GM19239 (cell line): ENCODE measurements at places on chromosomes 12 and 14.

- DNase-seq: peak; percentile 67
These were observed 4.1 kb upstream of the CCND2 start for GRCh38 chr12:4269279-4269991.

DNA sequence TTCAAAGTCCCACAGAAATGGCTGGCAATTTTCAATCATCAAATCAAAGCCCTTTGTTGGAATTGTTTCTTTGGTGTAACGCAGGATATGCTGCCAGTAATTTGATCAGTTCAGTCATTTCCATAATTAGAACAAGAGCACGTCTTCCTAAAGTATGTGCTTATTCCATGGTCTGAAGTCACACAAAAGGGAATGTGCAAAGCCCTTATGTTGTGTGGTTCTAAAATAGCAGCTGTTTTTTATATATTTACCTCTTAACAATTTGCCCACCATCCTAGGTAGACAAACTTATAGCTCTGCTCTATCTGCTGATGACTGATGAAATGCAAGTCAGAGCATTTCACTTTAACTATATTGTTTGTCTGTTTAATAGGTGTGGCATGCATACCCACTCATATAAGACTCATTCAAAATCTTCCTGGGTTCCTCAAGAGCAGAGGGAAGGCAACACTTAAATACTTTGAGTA is 176.1 kb upstream of the SLC38A2 start:
- DNase-seq: no peak

- no peak for DNase-seq
These were observed 4.2 kb downstream of the HSPB8 start for GRCh38 chr12:119182701-119183493.

DNA sequence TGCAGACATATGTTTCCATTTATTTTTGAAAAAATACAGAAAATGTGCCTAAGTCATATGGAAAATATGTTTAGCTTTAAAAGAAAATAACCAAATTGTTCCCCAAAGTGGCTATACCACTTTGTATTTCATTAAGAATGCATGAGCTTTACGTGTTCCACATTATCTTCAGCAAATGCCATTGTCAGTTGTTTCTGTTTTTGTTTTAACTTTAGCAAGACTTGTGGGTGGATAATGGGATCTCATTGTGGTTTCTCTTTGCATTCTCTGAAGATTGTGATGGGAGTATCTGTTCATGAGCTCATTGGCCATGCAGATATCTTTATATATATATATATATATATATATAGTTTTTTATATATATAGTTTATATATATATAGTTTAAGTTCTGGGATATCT is 181.5 kb downstream of the CCER1 start:
- no peak for DNase-seq

DNA sequence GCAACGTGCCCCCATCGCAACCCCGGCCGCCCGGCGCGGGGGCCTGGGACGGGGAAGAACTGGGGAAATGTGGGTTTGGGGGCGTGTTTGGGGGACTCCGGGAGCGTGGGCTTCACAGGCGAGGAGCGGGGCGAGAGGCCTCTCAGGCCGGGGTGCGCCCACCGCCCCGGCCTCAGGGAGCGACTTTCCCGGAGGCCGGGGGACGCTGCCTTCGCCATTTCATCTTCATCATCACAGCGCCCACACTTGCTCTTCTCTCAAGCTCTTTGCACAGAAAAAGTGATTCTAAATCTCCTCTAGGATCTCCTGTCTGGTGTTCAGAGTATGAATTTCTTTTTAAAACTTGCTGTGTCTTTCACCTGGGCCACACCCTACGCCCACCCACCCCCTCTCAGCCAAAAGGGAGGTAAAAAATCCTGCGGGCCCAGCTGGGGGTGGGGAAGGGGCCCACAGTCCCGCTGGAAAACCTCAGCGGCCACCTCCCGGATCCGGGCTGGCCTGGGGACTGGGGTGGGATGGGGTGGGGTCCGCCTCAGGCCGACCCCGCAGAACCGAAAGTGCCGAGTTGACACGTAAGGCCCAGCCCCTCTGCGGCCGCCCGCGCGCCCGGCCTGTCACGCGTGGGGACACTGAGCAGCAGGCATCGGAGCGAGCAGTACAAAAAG is 7.4 kb downstream of the CDKN1B start:
- no peak for DNase-seq

DNA sequence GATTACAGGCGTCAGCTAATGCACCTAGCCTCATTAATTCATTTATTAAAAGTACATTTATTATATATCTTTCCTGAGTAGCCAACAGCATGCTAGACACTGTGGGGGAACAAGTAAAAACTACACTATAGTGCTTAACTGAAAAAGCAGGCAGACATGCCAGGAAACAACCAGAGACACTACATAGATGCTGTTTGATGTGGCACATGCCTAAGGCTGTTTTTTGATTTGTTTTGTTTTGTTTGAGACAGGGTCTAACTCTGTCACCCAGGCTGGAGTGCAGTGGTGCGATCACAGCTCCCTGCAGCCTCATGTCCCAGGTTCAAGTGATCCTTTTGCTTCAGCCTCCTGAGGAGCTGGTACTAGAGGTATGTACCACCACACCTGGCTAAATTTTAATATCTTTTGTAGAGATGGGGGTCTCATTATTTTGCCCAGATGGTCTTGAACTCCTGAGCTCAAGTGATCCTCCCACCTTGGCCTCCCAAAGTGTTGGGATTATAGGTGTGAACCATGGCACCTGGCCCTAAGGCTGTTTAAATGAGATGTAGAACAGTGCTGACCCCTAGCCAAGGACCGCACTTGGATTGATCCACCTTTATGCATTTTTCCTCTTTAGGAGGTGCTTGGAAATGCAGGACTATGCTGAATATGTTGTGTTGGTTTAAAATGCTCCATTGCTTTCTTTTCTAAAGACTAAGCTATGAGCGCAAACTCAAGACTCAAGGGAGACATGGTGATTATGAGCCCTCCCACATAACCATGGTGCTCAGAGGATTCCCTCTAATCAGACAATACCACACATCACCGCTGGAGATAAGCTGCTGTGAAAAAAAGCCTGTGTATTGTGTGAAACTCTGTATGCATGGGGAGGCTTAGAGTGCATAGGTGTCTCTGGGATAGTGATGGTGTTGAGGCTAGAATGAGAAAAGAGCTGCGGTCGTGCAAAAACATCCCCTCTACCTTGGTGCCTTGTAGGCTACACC is 10.5 kb upstream of the C14orf93 start:
- DNase-seq: no peak
